DMS153 (cell line): ENCODE measurements at places on chromosomes 7 and 10.

DNA sequence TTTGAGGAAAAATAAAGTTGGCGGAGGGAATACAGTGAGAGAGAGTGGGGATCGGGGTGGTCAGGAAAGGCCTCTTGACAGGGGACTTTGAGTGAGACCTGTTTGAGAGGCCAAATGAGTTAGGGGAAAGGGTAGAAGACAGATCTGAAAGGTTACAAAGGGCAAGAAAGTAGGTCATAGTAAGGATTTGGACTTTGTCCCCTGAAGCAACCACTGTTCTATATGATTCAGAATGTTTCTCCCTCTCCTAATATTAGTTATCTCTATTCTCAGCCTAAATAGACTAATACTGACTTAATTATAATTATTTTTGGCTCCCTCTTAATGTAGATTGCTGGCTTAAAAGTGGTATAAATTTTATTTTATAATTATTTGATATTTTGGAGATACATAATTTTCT, 88.0 kb downstream of the CTNNA3 start:
- DNase-seq, result no peak

- DNase-seq, result no peak
These were observed 8.2 kb downstream of the VIPR2 start for GRCh38 chr7:159136442-159136841.

GRCh38 chr10:37654466-37654865, 202.9 kb downstream of the ZNF248 start:
- DNase-seq, result no peak

DNA sequence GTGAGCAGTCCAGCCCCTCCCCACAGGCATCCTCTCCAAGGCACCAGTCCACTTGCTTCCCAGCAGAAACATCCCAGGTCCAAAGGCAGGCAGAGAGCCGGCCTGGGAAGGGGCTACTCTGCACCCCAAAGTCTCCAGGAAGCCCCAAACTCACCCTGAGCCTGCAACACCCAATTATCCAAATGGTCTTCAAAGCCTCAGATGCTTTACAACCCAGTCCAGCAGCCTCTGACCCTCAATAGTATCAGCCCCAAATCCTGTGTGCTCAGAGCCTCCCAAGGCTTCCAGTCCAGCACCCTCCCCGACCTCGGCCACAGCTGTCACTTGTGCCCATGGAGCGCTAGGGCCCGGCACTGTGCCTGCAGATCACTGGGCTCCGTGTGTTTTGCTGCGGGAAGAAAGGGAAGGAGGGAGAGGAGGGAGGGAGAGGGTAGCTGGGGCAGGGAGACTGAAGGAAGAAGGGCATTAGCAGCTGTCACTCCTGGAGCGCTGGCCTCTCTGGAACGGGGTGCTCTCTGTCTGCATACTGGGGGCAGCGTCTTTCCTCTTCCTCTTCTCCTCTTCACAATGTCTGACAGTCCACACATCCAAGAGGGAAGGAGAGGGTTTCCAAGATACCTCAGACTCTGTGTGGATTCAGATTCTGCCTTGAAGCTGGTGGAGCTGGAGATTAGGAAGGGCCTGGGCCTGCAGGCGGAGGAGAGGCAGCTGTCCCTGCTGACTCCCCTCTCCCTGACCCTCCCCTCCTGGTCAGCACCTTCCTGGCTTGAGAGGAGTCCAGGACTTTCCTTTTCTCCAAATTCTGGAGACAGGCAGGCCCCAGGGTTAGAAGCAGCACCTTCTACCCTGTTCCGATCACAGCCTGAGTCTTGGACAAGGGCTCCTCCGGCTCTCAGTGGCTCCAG, 13.2 kb downstream of the CALML5 start:
- DNase-seq, result no peak

GRCh38 chr10:30422981-30423654, 10.9 kb upstream of the MAP3K8 start:
- DNase-seq, result peak; percentile 9

- no peak for DNase-seq
These were observed 38.8 kb downstream of the FGFR2 start for GRCh38 chr10:121559326-121560026.

GRCh38 chr7:155285833-155286232, 11.8 kb upstream of the INSIG1 start:
- no peak for DNase-seq

- DNase-seq, result no peak
These were observed 66.3 kb upstream of the SORCS3 start for GRCh38 chr10:104574838-104575237.

DNA sequence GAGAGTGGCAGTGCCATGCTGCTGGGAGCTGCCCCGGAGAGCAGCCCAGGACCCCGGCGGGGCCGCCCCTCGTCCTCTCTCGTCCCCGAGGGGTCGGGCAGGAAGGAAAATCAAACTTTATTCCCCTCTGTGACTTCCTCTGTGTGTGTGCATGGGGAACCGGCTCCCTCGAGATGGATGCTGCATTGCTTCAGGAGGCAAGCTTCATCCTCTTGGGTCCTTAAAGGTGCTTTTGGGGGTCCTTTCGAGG, 726 bp downstream of the MCU start:
- no peak for DNase-seq

GRCh38 chr7:3180604-3181003, 120.4 kb upstream of the SDK1 start:
- no peak for DNase-seq

DNA sequence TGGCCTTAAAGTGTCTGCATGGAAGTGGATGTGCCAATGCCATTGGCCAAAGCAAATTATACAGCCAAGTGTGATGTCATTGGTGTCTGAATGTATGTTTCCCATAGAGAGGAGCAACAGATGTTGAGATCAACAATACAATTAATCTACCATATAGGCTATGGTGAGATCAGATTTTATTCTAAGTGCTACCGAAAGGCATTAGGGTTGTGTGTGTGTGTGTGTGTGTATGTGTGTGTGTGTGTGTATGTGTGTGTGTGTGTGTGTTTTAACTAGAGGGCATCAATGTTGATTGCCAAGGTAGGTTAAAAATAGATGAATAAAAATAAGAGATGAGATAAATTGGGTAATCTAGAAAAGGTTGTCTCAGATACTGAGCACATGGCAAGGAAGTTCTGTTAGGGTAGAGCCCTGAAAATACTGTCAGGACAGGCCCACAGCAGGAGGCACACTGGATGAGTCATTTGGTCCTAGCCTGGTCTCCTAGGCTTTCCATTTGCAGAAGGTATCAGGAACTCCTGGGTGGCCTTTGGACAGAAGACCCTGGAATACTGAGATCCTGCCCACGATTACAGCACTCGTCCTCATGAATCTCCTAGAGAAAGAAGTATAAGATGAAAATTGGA, 446.0 kb upstream of the PODXL start:
- DNase-seq, result no peak

GRCh38 chr10:44478040-44478439, 93.1 kb upstream of the CXCL12 start:
- DNase-seq, result no peak

DNA sequence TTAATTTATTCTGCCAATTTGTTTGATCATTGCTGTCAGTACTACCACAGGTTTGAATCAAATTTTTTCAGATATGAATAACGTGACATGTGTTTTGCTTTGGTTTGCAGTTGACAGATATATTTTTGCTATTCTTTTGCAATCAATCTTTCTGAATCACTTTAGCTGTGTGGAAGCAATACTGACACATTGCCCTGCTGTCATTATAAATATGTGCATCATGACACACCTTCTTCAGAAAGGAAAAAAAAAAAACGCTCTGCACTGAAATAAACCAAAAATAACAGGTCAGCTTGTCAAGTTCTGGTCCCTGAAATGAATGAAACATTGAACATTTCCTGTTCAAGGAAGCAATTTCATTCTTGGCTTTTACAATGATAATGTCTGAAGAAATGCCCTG, 93.8 kb upstream of the FAM13C start:
- no peak for DNase-seq

DNA sequence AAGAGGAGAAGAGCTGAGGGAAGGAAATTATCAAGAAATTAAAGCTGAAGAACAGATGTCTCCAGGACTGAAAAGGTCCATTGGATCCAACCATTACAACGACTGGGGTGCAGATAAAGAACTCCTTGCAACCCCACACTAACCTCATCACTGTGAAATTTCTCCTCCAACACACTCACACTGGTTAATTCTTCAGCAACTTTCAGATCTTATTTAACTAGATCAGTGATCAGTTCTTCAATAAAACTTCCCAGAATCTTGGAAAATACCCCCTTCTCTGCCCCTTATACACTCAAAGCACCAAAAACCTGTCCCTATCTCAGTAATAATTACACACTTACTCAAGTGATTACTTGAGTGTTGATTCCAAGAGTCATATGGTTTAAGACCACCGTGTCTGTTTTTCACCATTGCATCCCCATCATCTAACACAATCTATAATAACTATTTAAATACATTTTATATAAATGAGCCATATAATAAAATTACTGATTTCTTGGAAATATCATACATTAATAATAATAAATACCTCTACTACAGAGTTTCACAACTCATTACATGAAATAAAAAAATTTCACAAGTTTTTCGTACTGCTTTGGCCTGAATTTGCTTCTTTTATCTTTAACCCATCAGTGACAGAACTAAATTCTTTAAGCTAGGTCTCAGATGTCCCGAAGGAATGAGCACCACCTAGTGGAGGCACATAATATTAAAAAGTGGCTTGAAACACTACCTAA, 123.7 kb downstream of the MPP7 start:
- no peak for DNase-seq

DNA sequence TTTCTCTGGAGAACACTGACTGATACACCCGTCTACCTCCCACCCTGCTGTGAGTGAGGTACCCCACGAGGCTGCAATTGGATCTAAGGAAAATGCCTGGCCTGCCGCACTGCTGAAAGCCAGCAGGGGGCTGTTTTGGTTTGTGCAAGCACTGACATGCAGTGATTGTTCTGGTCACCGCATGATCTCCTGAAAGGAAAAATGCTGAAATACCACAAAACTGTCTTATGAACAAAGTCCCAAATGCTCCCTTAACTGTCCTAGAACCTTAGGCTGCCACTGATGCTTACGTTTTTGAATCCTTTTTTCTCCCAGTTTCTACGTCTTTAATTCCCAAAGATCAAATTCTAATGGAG, 132.7 kb downstream of the JCAD start:
- no peak for DNase-seq

DNA sequence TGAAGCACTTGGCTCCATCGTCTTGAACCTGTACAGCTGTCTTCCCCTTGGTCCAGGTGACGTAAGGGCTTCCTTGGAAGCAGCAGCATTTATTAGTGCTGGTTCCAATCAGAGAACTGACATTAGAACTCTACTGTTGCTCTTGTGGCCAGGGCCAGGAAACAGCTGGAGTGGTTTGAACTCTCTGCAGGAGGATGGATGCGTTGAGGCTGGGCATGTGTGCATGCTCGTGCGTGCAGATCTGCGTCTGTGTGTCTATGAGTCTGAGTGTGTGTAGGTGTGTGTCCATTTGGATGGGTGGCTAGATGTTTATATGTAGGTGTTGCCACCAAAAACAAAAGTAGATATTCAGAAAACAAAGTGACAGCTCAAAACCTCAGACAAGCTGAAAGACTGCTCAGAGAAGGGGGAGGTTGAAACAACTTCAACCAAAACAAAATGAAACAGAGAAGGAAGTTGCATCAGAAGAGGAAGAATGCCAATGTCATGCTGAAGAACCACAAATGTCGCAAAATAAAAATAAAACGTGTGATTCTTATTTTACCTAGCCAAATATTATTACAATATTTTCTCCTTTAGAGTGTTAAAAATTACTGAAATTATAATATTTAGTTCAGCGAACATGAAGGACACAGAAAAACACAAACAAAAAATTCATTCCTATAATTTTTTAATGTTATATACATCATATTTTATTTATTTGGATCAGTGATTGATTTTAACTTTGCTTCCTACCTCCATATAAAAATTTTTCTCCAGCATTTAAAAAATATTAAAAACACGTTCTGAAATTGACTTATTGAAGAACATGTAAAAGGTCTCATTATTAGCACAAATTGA, 96.1 kb upstream of the MKLN1 start:
- DNase-seq, result no peak

DNA sequence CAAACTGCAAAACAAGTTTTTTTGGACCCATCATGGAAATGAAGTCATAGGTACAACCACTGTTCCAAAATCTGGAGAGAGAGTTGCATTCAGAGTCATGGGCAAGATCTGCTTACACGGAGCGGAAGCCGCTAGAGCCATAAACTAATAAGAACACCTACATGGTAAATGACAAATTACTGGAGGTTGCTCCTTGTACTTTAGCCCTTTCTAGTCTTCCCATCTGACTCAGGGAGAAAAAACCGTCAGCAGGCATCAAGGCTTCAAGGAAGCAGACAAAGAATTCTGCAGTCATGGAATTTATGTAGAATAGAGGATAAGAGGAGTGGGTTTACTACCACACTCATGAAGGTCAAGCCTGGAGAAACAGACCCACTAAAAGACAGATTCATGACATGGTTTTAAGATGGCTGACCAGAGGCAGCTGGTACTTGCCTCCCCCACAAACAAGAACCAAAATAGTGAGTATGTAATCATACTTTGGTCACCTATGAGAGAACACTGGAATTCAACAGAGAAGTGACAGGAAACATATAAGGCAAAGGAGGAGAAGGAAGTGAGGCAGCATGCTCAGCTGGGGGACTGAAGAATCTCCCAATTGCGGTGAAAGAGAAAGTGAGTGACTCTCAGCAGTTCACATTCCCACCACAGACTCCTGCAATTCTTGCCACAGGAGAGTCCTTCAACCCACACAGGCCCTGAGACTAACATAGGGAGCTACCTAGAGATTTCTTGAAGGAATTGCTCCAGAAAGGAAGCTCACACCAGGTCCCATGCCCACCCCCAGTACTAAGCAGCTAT, 42.4 kb upstream of the ASAH2 start:
- no peak for DNase-seq

GRCh38 chr10:88237896-88238614, 345.1 kb downstream of the RNLS start:
- DNase-seq, result no peak
